NCI-H1694 treated with DMSO at 0.1 percent for 48 hours (cell line): ENCODE measurements at places on chromosomes 16 and 17.
A peak's percentile ranks its signal among the peaks of the same experiment; 100 is the strongest.

- no peak for DNase-seq
These were observed 31.8 kb downstream of the SLC39A11 start for GRCh38 chr17:73060721-73061120.

DNA sequence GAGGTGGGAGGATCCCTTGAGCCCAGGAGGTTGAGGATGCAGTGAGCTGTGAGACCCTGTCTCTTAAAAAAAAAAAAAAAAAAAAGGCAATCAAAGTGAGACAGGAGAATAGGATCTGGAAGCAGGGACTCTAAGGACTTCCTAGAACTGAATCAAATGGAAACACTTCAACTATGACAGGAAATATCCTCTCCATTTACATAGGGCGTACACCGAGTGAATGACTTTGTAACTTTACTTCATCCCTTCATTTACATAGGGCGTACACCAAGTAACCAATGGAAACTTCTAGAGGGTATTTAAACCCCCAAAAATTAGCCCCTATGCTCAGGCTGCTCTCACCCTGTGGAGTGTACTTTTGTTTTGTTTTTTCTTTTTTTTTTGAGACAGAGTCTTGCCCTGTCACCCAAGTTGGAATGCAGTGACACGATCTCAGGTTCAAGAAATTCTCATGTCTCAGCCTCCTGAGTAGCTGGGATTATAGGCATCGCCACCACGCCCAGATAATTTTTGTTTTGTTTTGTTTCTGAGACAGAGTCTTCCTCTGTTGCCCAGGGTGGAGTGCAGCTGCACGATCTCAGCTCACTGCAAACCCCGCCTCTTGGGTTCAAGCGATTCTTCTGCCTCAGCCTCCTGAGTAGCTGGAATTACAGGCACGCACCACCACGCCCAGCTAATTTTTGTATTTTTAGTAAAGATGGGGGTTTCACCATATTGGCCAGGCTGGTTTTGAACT, 9.6 kb upstream of the PRPSAP1 start:
- no peak for DNase-seq

GRCh38 chr17:76824093-76824492, 44.1 kb upstream of the MGAT5B start:
- DNase-seq: no peak

DNA sequence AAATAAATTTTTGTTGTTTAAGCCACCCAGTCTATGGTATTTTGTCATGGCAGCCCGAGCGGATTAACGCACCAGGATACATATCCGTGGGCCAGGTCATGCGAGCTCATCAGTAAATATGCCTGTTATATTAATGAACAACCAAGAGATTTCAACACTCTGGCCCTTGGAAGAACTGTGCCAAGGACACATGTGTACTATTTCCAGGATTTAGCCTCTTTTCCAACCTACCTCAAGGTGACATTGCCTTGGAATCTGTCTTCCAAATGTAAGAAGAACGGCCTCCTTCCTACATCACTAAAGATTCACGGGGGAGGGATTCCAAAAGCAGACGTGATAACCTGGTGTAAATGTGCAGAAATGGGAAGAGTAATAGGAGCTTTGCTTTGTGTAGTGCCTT, 72.8 kb upstream of the DYNLRB2 start:
- no peak for DNase-seq

GRCh38 chr17:15431766-15432165, 35.7 kb downstream of the CDRT4 start:
- DNase-seq: no peak

DNA sequence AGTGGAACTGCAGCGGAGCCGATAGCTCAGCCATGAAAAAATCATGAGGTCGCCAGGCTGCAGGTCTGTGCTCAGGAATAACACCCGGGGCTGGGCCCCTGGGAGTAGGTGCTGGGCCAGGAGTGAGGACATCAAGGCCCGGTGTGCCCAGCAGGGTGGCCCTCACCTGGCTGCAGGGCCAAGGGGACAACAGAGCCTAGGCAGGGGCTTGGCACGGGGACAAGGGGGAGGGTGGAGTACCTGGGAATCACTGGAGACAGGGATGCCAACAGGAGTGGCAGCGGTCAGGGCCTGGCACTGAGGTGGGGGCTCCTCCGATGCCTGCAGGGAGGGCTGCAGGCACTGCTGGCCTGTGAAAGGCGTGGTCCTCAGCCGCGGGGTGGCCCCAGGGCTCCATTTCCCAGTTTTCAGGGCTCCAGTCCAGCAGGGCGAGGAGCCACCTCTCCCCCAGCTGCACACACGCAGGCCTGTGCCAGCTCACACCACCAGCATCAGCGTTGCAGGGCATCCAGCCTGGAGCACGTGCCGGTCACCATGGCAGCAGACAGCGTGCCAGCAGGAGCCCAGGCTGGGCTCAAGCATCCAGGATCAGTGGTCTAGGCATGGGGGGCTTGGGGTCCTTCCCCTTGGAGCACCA, 4.7 kb upstream of the FSCN2 start:
- DNase-seq: peak; percentile 26

DNA sequence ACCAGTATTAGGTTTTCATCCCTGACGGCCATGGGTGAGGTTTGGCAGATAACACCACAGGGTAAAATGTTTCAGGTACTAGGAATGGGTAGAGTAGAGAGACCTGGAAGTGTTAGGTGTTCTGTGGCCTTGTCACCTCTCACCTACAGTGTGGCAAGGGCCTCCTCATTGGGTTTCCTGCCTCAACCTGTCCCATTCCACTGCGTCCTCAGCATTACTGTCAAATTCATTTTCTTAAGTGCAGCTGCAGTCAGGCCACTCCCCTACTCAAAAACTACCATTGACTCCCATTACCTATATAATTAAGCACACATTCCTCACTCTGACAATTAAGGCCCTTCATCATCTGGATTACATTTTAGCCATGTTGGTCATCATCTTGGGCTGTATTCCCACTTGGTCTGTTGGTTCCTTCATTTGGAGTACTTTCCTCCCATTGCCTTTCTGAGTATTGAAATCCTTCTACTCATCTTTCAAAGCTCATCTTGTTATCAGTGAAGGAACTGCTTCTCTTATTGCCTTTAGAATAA, 64.5 kb downstream of the NUP88 start:
- no peak for DNase-seq
